ENCODE measurements at places on chromosomes 3 and 15. TPM values are rescaled to one million over a fixed set of nuclear protein-coding genes. Genes with fewer than 3 reads are reported as not detected.

Gene GOLGA8J
- 0.35 TPM for total RNA-seq

Gene GABRR3
- not detected for total RNA-seq

Gene TGM4
- total RNA-seq = not detected

Gene CD80
- total RNA-seq = 0.29 TPM

Gene FES
- 6.5 TPM for total RNA-seq

Gene PCOLCE2
- total RNA-seq = 1.9 TPM

Gene SLC27A2
- total RNA-seq = 35.6 TPM

- no peak for DNase-seq
Observed at GRCh38 chr15:96500508-96500907, 170.0 kb downstream of the NR2F2 start.

DNA sequence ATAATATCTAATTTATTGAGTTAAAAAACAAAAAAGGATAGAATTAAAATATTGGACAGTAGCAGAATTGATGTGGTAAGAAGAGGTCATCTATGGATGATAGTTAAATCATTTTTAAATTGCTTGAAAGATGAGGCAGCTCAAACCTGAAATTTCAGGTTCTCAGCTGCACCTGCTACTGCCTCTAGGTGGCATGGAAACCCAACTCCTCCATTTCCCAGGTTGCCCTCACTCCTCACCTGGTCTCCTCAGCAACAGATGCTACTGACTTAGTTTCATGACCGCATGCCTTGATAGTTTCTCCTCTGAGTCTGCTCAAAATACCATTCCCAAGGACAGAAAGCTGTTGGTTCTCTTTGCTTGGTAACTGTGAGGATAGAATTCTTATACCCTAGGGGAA lies 148.1 kb downstream of the ABHD5 start:
- no peak for DNase-seq

GRCh38 chr3:7874116-7874515 lies 627.5 kb upstream of the LMCD1 start:
- no peak for DNase-seq

- DNase-seq = no peak
Observed at GRCh38 chr3:66856533-66856932, 141.6 kb upstream of the KBTBD8 start.

DNA sequence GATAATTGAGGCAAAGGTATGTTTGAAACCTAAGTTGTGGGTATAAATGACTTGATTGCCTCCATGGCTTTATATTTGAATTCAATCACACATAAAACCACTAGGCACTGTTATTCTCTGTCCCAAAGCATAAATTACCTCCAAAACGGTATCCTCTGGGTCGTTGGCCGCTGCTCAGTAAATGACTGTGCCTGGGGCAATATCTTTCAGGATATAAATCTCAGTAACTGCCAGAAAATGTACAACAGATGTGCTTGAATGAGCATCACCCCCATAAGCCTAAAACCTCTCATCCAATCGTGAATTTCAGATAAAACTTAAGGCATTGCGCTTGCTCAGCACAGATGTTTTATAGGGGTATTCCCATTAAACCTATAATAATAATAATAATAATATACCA lies 19.0 kb upstream of the C3orf49 start:
- no peak for DNase-seq

- peak; percentile 15 for DNase-seq
Observed at GRCh38 chr15:77025941-77026411, 31.1 kb downstream of the PSTPIP1 start.
